GM06990 (cell line): ENCODE measurements at places on chromosomes 12 and 14.

- DNase-seq, result no peak
Observed at GRCh38 chr12:89363084-89363483, 10.8 kb upstream of the DUSP6 start.

GRCh38 chr14:105201925-105202513 is 20.9 kb upstream of the NUDT14 start:
- no peak for DNase-seq

GRCh38 chr14:104333646-104334423 is 195.4 kb downstream of the KIF26A start:
- no peak for DNase-seq

DNA sequence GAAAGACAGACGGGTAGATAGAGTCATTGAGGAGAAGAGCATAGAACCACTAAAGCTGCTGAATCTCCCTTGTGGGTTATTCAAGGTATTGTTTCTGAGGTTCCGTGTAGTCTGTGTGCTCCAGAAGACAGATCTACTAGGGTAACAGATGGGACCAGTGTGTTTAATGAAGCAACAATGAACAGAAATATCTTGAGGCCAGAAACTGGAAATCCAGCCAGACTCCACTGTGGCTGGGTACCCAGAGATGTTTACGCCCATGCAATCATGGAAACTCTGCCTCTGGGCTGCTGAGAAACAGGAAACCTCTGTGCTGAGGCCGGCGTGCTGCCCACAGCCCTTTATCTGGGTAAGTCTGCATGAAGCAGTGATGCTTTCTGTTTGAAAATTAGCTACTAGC is 8.3 kb downstream of the PROX2 start:
- DNase-seq, result no peak

DNA sequence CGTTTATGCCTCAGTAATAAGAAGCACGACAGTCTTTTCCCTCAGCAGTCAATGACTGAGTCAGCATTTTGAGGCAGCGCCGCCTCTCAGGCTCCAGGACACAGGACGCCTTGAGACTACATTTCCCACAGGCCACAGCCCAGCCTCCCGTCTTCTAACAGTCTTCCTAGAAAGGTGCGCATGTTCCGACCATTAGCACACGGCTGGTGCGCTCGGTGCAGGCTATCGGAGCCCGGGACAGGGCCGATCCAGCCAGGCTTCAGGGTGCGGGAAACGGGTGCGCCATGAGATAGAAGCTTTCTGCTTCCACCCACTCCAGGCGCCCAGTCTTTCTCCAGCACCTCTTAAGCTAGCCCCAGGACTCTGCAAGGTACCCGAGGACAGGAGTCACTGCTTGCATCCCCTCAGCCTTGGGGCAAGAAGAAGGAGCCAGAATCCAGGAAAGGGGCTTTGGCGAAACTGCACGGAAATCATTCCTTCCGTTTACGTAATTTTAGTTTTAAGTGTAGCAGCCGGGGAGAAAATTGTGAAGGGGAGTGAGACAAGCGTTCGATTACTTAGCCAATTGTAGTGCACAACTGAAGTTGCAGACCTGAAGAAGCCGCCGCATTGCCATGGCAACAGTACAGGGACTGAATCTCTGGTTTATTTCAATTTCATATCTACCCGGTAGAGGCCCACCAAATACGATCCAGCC is 54.0 kb downstream of the ZNF641 start:
- DNase-seq, result peak; percentile 13

DNA sequence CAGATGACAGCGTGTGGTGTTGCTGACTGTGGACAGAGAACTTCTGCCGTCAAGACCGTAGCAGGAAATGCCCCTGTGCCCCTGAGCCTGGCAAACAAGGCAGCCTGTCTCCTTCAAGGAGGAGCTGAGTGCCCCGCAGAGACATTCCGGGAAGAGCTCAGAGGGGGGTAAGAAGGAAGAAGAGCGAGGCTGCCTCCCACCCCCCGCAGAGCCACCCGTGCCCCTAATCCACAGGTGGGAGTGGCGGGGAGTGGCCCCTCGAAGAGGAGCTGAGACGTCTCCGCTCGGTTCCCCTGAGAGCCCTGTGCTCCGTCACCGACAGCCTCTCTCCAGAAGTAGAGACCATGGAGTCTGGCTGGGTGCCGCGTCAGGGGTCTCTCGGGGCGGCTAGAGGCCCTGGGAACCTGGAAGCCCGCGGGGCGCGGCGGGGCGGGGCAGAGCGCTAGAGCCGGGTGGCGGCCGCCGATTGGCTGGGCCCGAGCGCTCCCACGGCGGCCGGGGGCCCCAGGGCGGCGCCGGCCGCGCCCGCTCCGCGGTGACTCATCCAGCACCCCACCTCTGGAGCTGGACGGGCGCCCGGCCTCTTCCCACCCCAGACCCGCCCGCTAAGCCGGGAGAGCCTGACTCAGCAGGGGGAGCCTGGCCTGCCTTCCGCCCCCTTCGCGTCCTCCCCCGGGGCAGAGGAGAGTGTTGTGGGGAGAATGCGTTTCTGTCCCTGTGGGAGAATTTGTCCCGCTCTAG is 25.2 kb upstream of the KRT78 start:
- no peak for DNase-seq

- DNase-seq, result no peak
Observed at GRCh38 chr12:94557746-94558295, 92.5 kb downstream of the TMCC3 start.

- DNase-seq, result no peak
Observed at GRCh38 chr14:101500061-101500460, 61.2 kb upstream of the DIO3 start.

GRCh38 chr14:33934043-33934750 is 16.7 kb downstream of the EGLN3 start:
- DNase-seq, result no peak

DNA sequence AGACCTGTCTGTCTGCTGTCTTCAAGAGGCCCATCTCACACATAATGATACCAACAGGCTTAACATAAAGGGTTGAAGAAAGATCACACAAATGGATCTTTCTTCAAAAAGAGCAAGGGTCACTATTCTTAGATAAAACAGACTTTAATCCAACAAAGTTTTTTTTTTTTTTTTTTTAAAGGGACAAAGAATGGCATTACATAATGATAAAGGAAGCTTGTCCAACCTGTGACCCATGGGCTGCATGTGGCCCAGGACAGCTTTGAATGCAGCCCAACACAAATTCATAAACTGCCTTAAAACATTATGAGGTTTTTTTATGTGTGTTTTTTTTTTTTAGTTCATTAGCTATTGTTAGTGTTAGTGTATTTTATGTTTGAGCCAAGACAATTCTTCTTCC is 6.8 kb upstream of the FAM186B start:
- DNase-seq, result no peak

DNA sequence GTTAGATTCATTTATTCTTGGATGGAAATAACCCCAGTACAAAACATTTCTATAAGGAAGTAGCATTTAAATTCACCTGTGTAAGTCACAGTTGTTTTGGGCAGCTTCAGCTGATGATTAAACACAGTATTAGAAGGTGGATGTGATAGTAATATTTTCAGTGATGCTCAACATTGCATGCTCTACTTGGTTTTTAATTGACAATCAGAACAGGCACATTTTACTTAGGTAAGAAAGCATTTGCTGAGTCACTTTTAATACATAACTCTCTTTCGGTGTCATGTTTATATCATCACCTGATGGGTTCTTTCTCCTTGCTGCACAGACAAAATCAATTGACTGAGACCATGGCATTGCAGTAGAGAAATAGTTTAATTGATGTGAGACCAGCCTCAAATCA is 80.7 kb downstream of the CMAS start:
- DNase-seq, result no peak

GRCh38 chr12:82474181-82474797 is 116.0 kb downstream of the METTL25 start:
- no peak for DNase-seq

DNA sequence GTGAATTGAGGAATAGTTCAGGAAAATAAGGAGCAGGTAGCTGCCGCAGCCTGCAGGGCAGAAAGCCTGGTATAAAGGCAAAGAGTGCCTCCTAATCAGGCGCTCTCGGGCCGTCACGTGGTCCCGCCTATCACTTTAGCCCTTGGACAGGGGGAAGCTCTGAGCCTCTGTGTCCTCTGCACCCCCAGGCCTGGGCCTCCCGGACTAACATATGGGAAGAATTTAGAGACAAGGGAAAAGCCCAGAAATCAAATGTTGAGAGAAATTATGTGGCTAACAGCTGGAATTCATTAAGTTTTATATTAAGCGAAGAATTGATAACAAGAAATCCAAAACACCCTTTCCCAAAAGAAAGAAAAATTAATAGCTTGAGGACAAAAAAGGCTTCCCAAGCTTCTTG is 417.7 kb downstream of the ATP23 start:
- DNase-seq, result no peak

DNA sequence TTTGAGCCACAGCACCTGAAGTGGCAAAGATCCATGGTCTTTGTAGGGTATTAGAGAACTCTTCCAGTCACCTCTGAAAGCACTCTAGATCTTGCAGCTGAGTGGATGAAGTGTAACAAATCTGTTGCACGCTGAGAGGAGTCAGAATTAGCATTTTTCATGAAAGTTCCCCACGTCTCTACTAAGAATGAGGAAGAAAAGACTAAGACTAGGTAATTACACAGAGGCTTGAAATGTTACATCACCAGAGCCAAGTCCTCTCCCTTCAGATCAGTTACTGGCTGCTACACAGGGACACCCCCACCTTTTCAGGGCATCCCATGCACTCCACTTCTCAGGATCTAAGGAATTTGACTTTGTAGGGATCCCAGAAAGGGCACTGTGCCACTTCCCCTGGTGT is 98.6 kb upstream of the FKBP4 start:
- DNase-seq, result no peak

DNA sequence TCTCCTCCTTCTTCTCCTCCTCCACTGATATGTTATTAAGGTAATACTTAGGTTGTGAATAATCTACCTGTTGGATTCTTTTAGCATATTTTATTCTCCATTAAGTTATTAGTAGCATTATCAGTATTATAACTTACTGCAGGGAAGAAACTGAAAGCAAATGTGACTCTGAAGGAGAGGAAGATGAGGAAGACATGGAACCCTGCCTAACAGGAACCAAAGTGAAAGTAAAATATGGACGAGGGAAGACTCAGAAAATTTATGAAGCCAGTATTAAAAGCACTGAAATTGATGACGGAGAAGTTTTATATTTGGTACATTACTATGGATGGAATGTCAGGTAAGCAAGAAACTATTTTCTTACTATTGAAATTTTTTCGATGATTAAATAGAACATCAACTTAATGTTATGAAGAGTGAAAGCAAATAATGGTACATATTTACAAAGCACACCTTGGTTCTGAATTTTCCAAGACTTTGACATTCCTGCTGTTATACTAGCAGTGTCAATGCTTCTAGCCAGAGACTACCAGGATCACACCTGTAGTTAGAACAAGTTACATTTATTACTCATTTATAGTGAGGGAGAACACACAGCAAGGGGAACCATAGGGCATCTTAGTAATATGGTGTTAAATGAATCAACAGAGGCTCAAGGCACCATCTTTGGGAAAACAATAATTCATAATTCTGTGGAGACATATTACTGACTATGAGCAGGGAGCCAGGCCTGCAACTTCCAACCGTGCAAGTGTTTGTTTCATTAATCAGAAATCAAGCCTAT is 42.0 kb upstream of the TOMM20L start:
- DNase-seq, result no peak

DNA sequence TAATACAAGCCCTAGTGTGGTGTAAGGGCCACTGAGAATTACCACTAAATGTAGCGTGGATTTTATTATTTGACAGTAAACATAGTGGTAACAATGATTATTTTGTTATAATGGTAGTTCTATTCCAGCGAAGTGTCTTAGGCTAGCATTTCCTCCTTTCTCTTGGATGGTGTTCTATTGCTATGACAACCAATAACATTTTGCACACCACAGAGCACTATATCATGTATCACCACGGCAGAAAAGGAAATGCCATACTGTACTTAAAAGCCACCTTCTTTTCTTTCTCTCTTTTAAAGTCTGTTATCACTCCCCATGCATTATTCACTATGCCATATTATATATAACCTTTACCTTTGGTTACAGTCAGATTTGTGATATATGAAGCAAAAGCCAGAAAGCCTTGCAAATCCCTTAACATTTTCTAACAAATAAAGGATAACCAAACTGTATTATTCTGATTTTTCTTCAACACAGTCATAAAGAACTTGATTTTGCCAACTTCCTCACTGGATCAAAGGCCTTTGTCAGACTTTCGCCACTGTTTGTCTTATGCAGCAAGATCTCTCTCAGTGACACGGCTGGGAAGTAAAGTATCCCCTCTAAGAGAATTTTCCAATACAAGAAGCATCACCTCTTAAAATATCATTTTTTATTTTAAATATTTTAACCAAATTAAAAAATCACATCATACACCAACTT is 195.8 kb downstream of the FOXN3 start:
- DNase-seq, result no peak

DNA sequence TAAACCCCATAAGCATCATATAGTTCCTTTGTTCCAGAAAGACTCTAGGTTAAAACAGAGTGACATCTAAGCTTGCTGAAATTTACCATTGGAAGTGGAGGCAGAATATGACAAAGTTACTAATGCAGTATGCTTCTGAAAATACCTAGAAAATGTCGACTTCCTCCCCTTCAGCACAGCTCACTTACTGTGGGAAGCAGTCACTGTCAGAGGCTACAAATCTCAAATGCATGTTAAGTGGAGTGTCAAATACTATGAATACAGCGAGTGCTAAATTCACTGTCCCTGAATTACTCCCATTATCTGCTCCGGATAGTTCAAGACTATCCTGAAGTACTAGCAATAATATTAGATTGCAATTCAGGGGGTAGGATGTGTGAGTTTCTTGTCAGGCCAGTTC is 1454.6 kb downstream of the AACS start:
- no peak for DNase-seq

DNA sequence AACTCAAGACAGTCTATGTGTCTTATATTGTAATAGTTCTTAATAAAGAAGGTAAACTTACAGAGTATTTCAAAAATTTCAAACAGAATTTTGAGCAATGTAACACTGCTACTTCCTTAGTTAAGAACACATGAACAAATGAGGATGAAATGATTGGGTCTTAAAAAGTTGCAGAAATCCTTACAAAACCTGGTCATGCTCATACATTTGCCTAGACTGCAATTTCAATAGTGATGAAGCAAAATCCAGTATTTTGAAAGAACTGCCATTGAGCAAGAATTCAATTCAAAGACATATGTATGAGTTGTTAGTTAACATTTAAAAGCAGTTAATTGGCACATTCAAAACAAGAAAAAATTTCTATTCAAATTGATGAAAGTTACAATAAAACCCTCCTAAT is 17.8 kb upstream of the HIF1A start:
- DNase-seq, result no peak

DNA sequence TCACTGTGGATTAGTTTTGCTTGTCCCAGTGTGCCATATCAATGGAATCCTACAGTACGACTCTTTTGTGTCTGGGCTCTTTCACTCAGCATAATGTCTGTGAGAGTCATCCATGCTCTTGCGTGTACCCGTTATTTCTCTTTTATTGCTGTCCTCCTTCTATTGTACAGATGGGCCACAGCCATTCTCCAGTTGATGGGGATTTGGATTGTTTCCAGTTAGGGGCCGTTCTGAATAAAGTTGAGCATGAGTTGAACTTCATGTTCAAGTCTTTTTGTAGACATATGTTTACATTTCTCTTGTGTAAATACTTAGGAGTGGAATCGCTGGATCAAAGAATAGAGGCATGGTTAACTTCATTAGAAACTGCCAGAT is 38.3 kb downstream of the MYO1H start:
- no peak for DNase-seq
